Osteocyte (in vitro differentiated cells): ENCODE measurements at places on chromosomes 6 and 20. TPM values are rescaled to one million over a fixed set of nuclear protein-coding genes. Genes with fewer than 3 reads are reported as not detected.

VARS2 gene
- 44.0 and 46.4 TPM in 2 replicates for total RNA-seq

PNPLA1 gene
- total RNA-seq = not detected in 2 replicates

RIPPLY2 gene
- total RNA-seq = not detected in 2 replicates

LRRN4 gene
- not detected in 2 replicates for total RNA-seq

ZNF341 gene
- 2.6 and 3.4 TPM in 2 replicates for total RNA-seq

TXLNB gene
- 0.08 TPM in 1 of 2 replicates, not detected in the other for total RNA-seq

DNA sequence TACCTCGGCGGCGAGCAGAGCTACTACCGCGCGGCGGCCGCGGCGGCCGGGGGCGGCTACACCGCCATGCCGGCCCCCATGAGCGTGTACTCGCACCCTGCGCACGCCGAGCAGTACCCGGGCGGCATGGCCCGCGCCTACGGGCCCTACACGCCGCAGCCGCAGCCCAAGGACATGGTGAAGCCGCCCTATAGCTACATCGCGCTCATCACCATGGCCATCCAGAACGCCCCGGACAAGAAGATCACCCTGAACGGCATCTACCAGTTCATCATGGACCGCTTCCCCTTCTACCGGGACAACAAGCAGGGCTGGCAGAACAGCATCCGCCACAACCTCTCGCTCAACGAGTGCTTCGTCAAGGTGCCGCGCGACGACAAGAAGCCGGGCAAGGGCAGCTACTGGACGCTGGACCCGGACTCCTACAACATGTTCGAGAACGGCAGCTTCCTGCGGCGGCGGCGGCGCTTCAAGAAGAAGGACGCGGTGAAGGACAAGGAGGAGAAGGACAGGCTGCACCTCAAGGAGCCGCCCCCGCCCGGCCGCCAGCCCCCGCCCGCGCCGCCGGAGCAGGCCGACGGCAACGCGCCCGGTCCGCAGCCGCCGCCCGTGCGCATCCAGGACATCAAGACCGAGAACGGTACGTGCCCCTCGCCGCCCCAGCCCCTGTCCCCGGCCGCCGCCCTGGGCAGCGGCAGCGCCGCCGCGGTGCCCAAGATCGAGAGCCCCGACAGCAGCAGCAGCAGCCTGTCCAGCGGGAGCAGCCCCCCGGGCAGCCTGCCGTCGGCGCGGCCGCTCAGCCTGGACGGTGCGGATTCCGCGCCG, 994 bp downstream of the FOXC1 start:
- no peak for DNase-seq

- DNase-seq = no peak
Measured at GRCh38 chr20:19958928-19959327, 58.2 kb upstream of the NAA20 start.

GRCh38 chr6:108521616-108522107, 39.1 kb upstream of the FOXO3 start:
- DNase-seq = no peak

- DNase-seq = no peak
Measured at GRCh38 chr6:116476002-116476678, 15.0 kb downstream of the CALHM6 start.

DNA sequence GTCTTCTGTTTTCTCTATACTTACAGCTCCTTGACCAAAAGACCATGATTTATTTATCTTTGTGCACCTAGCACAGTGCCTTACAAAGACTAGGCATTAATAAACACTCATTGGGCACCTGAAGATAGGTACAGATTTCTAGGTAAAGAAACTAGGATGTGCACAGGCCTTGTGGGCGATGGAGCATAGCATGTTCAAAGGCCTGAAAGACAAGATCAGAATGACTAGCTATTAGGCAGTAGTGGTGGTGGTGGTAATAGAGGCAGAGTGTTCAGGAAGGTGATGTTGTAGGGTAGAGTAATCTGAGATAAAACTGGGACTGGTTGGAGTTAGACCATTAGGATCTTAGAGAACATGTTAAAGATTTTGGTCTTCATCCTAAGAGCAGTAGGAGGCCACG, 3.9 kb downstream of the TXLNB start:
- DNase-seq = no peak

- no peak for DNase-seq
Measured at GRCh38 chr20:33611106-33611505, 51.0 kb upstream of the C20orf144 start.

- no peak for DNase-seq
Measured at GRCh38 chr6:117448732-117449485, 23.2 kb upstream of the ROS1 start.

GRCh38 chr20:50879649-50880550, 51.3 kb downstream of the ADNP start:
- DNase-seq = no peak
